Neural crest cell (in vitro differentiated cells): ENCODE measurements at places on chromosomes 4 and X. TPM values are rescaled to one million over a fixed set of nuclear protein-coding genes. Genes with fewer than 3 reads are reported as not detected.
A peak's percentile ranks its signal among the peaks of the same experiment; 100 is the strongest.

DNA sequence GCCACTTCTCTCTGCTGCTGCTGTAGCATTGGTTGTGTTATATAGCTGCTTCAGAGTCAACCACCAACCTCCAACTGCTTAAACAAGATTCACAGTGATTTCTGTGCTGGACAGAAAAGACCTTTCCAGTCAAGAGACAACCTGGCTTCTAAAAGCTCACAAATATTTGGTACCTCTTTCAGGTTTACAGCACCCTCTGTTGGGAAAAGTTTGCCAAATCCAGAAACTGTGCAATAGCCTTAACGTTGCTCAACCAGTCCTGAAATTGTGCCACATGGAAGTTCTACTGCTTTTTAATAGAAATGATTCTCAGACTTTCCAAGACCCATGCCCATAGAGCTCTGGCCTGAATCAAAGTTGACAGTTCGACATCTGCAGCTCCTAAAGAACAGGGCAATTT is 842.1 kb upstream of the HTR2C start:
- DNase-seq, result no peak
- H3K36me3 ChIP-seq, result no peaks in the 10 kb centered on the region
- H3K4me1 ChIP-seq, result no peaks in the 10 kb centered on the region
- no peak overlapping the region for H3K27ac ChIP-seq
- no peaks in the 10 kb centered on the region for H3K27me3 ChIP-seq
- no peak overlapping the region for H3K4me3 ChIP-seq

DNA sequence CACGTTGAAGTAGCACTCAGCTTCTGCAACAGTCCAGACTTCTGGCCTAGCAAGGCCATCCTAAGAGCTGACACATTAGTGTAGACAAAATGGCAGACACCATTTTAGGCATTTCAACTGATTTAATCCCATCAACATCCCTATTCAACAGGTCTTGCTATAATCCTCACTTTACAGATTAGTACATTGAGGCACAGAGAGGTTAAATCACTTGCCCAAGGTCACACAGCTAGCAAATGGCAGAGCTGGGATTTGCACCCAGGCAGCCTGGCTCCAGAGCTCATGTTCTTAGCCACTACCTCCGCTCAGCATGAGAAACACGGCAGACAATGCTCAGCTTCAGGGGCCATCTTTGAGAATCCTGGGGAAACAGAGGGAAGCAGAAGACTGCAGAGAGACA is 107.9 kb upstream of the TRIM2 start:
- no peaks in the 10 kb centered on the region for H3K27me3 ChIP-seq
- H3K4me3 ChIP-seq, result no peak overlapping the region

DNA sequence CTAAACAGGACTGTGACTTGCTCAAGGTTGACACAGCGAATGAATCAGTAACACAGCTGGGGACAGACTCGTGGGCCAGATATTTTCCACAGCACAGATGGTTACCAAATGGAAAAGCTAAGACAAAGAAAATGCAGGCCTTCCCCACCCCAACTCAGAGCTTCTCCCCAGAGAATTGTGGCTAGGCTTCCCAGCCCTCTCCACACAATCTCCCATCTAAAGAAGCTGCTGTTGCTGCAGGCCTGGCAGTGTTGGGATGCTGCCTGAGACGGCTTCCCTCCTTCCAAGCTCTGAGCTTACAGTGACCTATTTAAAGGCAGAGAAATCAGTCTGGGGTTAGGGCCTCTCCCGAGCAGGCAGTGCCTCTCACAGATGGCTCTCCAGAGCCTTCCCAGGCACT is 46.5 kb upstream of the PGRMC1 start:
- H3K36me3 ChIP-seq, result peaks cover 2% of the 10 kb centered on the region
- H3K27me3 ChIP-seq, result no peaks in the 10 kb centered on the region
- no peak for DNase-seq
- no peak overlapping the region for H3K4me3 ChIP-seq

DNA sequence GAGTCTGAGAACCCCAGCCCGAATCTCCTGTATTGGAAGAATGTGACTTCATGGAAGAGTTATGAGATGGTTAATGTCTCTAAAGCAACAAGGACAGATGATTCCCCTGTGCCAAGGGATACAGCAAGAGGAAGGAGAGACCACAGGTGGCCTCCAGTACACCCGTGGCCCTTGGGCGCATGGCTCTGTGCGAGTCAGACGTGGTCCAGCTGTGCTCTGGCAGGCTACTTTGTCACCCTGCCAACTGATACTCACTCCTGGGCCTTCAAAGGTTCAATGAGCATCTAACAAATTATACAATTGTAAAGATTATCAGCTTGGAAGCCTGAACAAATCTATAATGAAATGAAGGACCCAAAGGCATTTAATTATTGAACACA is 71.7 kb downstream of the NYX start:
- peaks cover 3% of the 10 kb centered on the region for H3K36me3 ChIP-seq
- H3K4me3 ChIP-seq, result no peak overlapping the region
- H3K4me1 ChIP-seq, result peaks cover 49% of the 10 kb centered on the region
- H3K27me3 ChIP-seq, result no peaks in the 10 kb centered on the region
- DNase-seq, result no peak
- no peak overlapping the region for H3K27ac ChIP-seq

DNA sequence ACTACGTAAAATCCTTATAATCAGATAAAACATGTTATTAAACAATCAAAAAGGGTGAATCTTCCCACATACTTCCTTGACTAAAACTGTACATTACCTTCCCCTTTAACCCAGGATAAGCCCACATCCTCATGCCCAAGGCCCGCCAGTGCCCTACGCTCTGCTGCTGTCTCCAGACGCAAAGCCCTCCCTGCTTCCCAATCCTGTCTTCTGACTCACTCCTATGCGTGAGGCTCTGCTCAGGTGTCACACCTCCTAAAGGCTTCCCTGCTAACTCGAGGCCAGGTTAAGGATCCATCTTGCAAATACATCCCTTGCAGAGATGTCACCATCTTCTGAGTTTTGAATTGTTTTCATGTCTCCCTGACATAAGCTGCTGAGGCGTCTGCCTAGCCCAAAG is 61.6 kb downstream of the STX18 start:
- no peaks in the 10 kb centered on the region for H3K36me3 ChIP-seq
- no peaks in the 10 kb centered on the region for H3K27me3 ChIP-seq
- peaks cover 46% of the 10 kb centered on the region for H3K4me1 ChIP-seq
- H3K4me3 ChIP-seq, result peak overlapping the region; percentile 54

GRCh38 chr4:88919056-88919455 is 137.9 kb downstream of the FAM13A start:
- no peaks in the 10 kb centered on the region for H3K4me1 ChIP-seq
- no peak overlapping the region for H3K4me3 ChIP-seq
- H3K27me3 ChIP-seq, result no peaks in the 10 kb centered on the region
- no peak for DNase-seq
- no peak overlapping the region for H3K27ac ChIP-seq

- peaks cover 51% of the 10 kb centered on the region for H3K4me1 ChIP-seq
- no peak for DNase-seq
- H3K4me3 ChIP-seq, result no peak overlapping the region
- peaks cover 19% of the 10 kb centered on the region for H3K36me3 ChIP-seq
- peaks cover 2% of the 10 kb centered on the region for H3K27me3 ChIP-seq
- peak overlapping the region; percentile 39 for H3K27ac ChIP-seq
Measured at GRCh38 chr4:86451560-86452330, 91.9 kb upstream of the MAPK10 start.

DNA sequence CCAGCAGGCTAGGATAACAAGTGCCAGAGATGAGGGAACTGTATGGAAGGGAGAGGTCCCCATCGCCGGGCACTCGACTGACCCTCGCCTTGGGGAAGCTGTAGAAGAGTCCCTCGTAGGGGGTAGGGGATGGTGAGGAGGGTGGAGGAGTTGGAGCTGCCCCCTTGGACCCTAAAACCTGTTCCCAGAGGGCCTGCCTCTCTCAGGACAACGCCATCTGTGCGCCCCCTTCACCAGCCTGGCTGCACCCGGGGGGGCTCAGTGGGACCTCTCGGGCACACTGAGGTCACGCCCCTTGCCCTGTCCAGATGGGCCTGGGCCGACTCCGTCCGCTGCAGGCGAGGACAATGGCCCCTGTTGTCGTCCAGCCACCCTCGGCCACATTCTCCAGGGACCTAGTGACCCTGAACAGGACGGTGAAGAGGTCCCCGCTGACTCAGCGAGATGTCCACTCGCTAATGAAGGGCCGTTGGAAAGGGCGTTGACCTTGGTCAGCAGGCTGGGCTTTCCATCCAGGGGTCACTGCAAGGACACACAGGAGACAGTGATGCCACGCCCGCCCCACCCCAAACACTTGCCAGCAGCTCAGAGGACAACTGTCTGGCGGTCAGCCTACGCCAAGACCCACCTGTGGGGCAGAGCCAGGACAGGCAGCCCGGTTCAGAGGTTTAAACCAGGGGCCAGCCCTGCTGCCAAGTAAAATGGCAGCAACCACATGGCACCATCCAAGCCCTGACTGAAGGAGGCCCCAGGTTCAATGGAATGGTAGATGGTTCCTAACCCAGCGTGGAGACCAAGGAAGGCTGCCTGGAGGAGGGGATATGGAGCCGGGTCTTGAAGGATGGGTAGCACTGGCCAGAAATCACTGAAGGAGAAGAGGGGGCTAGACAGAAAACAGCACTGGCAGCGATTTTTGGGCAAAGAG is 51.2 kb downstream of the HMX1 start:
- peaks cover 82% of the 10 kb centered on the region for H3K27me3 ChIP-seq
- no peaks in the 10 kb centered on the region for H3K36me3 ChIP-seq

Gene IKBKG
- total RNA-seq, result 20.3 and 21.3 TPM in 2 replicates

Gene HEPH
- total RNA-seq, result 12.2 and 14.0 TPM in 2 replicates

Gene BEX5
- 3.1 and 3.8 TPM in 2 replicates for total RNA-seq
